ENCODE measurements at places on chromosomes 7 and 10.

GRCh38 chr10:48604991-48605508 is at the start of gene ARHGAP22:
TSS of gene ARHGAP22 (minus strand) at chr10:48605073. CDS start at chr10:48604796, 277 bp downstream.
- no peak for DNase-seq

DNA sequence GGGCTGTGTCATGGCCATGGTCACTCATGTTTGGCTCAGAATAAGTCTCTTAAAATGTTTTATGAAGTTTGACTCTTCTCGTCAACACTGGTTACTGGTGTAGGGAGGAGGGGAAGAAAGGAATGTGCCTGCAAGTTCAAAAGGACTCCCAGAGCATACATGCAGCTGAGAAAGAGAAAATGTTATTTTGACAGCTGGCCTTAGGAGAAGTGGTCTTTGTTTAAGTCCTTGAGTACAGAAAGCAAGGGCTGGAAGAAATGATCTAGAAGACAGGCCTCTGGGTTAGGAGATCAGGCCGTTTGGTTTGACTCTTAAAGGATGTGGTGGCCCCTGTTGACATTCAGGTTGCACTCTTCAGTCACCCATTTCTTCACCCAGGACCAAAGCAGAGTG is 245.5 kb downstream of the REEP3 start:
- no peak for DNase-seq

GRCh38 chr7:47953822-47954221 is 5.6 kb upstream of the PKD1L1 start:
- no peak for DNase-seq

DNA sequence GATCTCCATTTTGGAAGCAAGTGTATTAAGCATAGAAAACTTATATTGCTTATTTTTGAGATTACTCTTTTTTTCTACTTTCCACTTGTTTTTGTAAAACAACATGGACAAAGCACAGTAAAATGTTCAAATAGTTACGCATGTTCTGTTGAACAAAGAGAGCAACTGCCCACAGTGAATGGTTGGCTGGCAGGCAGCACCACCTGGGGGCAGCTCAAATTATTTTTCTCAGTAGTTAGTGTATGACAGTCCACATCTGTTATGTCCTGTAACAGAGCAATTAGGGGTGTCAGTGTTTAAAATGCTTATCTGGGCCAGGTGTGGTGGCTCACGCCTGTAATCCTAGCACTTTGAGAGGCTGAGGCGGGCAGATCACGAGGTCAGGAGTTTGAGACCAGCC is 46.1 kb upstream of the CACUL1 start:
- no peak for DNase-seq

DNA sequence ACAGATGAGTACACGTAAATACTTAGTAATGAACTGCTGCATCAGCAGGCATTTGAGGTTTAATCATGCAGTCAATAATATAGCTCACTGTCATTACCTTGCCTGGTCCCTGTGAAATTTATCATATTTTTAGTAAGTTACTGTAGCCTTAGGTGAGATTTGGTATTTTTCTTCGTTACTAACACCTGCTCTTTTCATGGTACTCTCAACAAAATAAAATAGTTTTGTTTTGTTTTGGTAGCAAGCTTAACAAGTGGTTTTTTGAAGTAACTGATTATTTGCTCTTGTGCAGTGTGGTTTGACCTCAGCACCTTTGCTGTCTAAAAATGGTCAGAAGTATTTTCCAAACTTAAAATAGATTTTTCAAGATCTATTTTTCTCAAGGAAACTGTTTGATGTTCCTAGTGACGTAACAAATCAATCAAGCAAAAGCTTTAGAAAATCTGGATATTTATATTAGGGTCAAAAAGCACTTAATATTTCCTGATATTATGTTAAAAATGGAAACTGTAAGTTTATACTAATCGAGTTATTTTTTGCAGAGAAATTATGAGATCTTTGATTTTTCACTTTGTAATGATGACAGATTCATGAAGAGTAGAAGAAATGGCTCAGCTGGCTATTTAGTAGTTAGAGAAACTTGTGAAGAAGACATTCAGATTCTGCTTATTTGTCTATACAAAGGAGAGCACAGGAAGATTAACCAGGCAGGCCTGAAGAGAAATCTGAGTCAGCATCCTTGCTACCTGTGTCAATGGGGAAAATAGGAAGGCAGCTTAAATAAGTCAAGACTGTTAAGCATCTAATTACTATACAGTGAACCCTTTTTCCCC is 21.0 kb upstream of the RPA3 start:
- DNase-seq: no peak
